ENCODE measurements at places on chromosomes 4 and X.

GRCh38 chr4:158810487-158811215, 41.8 kb downstream of the FNIP2 start:
- DNase-seq, result no peak

- DNase-seq, result no peak
Observed at GRCh38 chr4:115213716-115214115, 100.3 kb upstream of the NDST4 start.

GRCh38 chrX:151754641-151755215, 20.2 kb downstream of the CNGA2 start:
- DNase-seq, result no peak

DNA sequence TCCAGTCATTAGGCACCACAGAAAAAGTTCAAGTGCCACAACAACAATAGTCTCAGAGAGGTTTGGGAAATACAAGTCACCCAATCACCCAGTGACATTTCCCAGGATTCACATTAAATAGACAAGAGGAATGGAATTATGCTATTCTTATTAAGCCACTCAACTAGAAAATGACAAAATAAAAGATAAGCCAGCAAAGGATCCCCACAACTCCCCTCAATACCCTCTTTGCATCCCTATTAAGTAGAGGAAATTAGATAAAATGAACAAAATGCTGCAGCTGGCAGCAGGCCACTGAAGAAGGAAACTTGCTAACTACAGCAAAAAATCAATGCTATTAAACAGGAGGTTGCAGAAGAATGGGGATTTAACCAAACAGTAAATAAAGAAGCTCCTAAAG, 35.3 kb upstream of the RPS6KA6 start:
- no peak for DNase-seq

- DNase-seq, result no peak
Observed at GRCh38 chr4:37884855-37885487, 5.9 kb upstream of the TBC1D1 start.

GRCh38 chr4:117479673-117480072, 394.3 kb upstream of the TRAM1L1 start:
- DNase-seq, result no peak

All from COR-L47 (cell line).